ENCODE measurements at places on chromosomes 12 and 14. TPM values are rescaled to one million over a fixed set of nuclear protein-coding genes. Genes with fewer than 3 reads are reported as not detected.

DNA sequence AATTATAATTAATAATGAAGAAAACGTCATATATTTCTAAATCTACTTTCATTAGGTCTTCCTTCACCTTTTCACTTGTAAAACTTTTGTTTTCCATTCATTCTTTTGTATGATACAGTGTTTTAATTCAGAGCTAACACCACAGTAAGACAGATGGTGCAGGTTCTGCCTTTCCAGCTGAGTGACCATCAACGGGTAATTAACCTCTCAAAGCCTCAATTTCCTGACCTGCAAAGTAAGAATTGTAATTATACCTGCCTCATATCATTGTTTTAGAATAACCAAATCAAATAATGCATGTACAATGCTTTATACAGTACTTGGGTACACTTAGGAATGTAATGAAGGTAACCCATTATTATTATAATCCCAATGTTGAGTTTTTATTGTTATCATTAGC is 157.6 kb downstream of the FOXA1 start:
- no peaks in the 10 kb centered on the region for H3K27me3 ChIP-seq
- H3K4me1 ChIP-seq, result no peaks in the 10 kb centered on the region
- no peak overlapping the region for H3K4me3 ChIP-seq
- H3K36me3 ChIP-seq, result no peaks in the 10 kb centered on the region
- DNase-seq, result no peak

DNA sequence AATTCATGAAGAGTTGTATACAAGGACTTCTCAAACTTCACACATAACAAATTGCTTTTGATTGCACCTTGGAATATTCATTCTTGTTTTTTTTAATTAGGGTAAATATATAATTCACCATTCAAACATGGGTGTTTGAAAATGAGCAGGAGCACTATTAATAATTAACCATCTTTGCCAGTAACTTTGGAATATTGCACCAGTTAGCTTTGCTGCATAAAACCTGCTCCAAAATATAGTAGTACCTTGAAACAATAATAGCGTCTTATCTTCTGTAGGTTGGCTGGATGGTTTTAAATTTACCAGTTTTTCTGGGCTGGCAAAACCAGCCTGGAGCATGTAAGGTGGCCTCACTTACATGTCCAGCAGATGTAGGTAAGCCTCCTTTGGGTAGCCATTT is 1112.4 kb downstream of the TRHDE start:
- no peak for DNase-seq
- no peak overlapping the region for H3K27ac ChIP-seq
- H3K4me1 ChIP-seq, result no peaks in the 10 kb centered on the region
- no peaks in the 10 kb centered on the region for H3K27me3 ChIP-seq
- H3K36me3 ChIP-seq, result no peaks in the 10 kb centered on the region
- no peak overlapping the region for H3K4me3 ChIP-seq

DNA sequence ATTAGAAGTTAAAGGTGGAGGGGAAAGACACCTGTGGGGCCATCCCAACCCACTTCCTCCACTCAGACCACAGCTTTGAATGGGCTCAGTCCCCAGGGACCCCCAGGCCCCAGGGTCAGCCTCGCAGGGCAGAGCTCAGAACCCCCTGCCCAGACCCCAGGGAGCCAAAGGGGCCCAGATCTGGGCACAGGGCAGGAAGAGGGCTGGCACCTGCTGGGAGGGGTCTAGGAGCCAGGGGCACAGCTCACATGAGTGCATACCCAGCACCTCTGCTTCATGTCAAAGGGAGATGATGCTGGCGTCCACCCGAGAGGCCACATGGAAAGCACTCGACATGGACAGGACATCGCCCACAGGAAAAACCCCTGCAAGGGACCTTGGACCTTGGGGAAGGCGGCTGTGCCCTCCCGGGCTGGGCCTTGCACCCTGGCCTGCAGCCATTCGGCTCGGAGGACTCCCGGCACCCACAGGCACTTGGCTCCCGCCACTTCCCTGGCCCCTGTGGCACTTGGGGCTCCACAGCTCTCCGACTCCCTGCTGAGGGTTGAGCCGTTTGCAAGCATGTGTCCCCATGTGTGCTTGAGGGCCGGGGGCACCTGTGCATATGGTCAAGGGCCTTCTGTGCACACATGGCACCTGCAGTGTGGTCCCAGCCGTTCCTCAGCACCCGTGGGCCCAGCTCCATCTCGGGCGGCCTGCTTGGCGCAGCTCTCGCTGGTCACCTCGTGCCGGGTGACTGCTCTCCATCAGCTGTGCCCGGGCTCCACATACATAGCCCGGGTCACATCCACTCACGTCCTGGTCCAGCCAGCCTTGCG is 7.8 kb upstream of the AMN start:
- no peak overlapping the region for H3K4me3 ChIP-seq
- H3K27me3 ChIP-seq, result no peaks in the 10 kb centered on the region

GRCh38 chr12:26126340-26127284 is 1.8 kb upstream of the BHLHE41 start:
- H3K4me1 ChIP-seq, result peaks cover 5% of the 10 kb centered on the region
- no peaks in the 10 kb centered on the region for H3K27me3 ChIP-seq
- H3K27ac ChIP-seq, result peak overlapping the region; percentile 94
- H3K4me3 ChIP-seq, result peak overlapping the region; percentile 48

- H3K4me1 ChIP-seq, result no peaks in the 10 kb centered on the region
- H3K36me3 ChIP-seq, result no peaks in the 10 kb centered on the region
- DNase-seq, result no peak
- no peaks in the 10 kb centered on the region for H3K27me3 ChIP-seq
- H3K27ac ChIP-seq, result no peak overlapping the region
Observed at GRCh38 chr12:60577607-60578006, 981.8 kb downstream of the SLC16A7 start.

GRCh38 chr14:35992816-35993683 is 166.9 kb downstream of the BRMS1L start:
- H3K36me3 ChIP-seq, result no peaks in the 10 kb centered on the region
- no peak overlapping the region for H3K27ac ChIP-seq

DNA sequence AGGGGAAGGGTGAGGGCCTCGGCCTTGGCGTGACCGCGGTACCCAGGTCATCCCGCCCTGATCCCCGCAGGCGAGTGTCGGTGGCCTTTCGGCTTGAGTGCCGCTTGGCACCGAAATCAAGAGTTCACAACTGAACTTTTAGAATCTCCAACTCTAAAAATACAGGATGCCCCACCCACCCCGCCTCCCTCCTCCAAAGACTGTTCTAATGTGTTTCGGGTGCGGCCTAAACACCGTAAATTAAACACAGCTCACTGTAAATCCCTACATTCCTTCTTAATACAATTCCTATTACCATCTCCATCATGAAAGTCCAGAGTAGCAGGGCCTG is 11.4 kb downstream of the SCNN1A start:
- peak overlapping the region; percentile 52 for H3K4me3 ChIP-seq
- H3K27ac ChIP-seq, result peak overlapping the region; percentile 61
- DNase-seq, result no peak
- no peaks in the 10 kb centered on the region for H3K27me3 ChIP-seq
- no peaks in the 10 kb centered on the region for H3K36me3 ChIP-seq

GRCh38 chr12:120962532-120963020 is 15.8 kb upstream of the HNF1A start:
- H3K4me3 ChIP-seq, result no peak overlapping the region
- no peaks in the 10 kb centered on the region for H3K36me3 ChIP-seq
- H3K27me3 ChIP-seq, result no peaks in the 10 kb centered on the region
- no peak overlapping the region for H3K27ac ChIP-seq
- no peak for DNase-seq
- no peaks in the 10 kb centered on the region for H3K4me1 ChIP-seq

CLEC6A gene
- total RNA-seq, result not detected

FLRT2 gene
- 85.2 TPM for total RNA-seq

PAPLN gene
- total RNA-seq, result 19.6 TPM

LRP1-AS gene
- total RNA-seq, result not detected

ACSS3 gene
- total RNA-seq, result 67.0 TPM

APOF gene
- not detected for total RNA-seq

All from ovary (tissue), 10 donors.